ENCODE measurements at places on chromosomes 3 and 15.

DNA sequence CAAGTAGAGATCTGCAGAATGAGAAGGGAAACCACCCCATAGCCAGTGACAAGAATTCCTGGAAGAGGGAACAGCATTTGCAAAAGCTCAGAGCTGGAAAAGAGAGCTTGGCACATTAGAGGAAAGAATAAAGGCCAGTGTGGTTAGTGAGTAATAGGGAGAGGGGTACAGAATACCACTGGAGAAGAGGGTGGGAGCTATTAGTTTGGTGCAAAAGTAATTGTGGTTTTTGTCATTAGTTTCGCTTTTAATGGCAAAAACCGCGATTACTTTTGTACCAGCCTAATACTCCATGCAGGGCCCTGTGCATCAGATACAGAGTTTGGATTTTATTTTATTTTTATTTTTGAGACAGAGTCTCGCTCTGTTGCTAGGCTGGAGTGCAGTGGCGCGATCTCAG lies 9.8 kb downstream of the SLC24A1 start:
- DNase-seq = no peak

DNA sequence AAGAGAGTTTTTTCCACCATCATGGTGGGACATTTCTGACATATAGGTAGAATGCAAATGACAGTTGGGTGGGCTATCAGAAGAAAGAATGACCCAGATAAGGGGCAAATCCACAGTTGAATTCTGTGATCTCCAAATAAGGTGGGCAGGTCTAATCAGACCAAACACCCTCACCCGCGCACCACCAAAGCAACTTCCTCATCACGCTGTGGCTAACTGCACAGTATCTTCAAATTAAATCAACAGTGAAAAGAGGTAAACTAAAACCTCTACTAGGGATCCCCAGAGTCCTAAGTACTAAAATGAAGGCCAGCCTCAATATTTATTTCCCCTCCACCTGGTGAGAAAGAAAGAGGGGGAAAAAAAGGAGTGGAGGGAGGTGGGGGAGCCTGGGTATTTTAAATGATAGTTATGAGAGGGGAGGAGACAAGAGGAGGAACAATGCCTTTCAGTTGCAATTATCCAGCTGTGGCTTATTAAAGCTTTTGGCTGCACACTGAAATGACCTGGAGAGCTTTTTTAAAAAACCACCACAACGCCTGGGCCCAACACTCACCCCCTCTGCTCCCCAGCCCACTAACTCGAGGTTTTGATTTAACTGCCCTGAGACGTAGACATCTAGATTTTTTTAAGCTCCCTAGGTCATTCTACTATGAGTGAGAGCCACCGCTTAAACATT lies 61.0 kb downstream of the LRIG1 start:
- DNase-seq = peak; percentile 45

DNA sequence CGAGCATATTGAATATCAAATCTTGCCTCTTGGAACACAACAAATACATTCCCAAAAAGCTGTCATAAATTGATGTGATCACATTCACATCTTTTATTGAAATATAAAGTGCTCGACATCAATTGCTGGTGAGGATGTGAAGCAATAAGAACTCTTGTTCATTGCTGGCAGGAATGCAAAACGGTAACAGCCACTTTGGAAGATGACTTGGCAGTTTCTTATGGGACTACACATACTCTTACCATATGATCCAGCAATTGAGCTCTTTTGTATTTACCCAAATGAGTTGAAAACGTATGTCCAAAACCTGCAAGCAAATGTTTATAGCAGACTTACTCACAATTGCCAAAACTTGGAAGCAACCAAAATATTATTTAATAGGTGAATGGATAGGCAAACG lies 234.9 kb downstream of the CACNA2D3 start:
- DNase-seq = no peak

DNA sequence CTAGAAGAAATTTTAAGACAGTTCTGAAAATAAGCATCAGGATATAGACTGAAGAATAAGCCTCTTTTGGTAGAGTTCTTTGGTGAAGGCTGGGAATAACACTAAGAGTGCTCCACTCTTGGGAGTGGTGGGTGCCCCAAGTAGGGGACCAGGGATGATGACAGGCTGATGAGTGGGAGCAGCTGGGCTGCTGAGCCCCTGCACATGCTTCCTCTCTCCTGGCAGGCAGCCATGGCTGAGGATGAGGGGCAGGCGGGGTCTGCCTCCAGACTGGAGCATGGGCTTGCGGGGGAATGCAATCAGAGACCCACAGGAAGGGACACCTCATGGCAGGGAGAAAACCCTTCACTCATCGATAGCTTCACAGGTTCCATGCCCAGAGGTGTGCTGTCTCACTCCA lies 72.6 kb upstream of the RORA start:
- no peak for DNase-seq

GRCh38 chr3:157305392-157305791 lies 131.3 kb upstream of the PTX3 start:
- DNase-seq = no peak

DNA sequence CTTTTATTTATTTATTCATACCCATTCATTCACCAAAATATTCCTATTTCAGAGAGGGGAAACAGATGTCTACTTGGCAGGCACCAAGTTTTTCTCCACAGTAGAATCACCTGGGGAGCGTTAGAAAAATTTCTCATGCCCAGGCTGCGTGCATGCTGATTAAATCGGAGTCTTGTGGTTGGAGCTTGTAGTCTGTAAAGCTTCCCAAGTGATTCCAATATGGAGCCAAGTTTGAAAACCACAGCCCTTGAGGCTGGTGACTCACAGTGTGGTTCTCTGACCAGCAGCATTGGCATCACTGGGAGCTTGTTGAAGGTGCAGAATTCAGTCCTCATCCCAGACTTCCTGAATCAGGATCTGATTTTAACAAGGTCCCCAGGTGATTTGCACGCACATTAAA lies 49.7 kb downstream of the PDHB start:
- DNase-seq = no peak

DNA sequence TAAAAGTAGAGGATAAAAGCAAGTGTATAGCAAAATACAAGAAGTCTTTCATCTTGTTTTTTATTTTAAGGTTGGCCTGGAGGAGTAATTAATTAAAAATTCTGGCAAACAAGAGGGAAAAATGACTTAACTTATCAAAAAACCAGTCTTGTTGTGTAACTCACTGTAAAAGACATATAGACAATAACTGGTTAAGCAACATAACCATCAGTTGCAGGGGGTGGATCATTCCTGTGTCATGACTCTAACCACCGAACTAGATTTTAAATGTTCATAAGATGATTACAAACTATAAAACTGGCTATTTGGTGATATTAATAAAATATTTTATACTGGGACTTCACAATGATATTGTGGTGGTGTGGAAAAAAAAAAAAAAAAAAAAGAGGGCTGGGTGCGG lies 130.6 kb downstream of the STAG1 start:
- DNase-seq = no peak

- peak; percentile 30 for DNase-seq
Measured at GRCh38 chr3:150589759-150590158, 13.4 kb upstream of the SELENOT start.

DNA sequence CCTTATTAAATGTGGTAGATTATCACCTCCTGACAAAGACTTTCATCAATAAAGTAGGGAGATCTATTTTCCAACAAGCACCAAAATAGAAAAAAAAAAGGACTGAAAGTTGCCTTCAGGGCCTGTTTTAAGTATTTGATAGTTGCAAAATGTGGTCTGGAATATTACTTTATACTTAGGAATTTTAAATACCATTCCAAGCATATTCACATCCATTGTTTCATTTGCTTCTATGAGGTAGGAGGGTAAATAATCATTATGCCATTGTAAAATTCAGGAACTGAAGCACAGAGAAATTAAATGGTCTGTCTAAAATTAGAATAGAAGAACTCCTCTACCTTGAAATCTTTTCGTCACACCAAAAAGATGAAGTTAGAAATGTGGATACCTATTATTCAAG lies 110.0 kb downstream of the TMCC1 start:
- DNase-seq = no peak

DNA sequence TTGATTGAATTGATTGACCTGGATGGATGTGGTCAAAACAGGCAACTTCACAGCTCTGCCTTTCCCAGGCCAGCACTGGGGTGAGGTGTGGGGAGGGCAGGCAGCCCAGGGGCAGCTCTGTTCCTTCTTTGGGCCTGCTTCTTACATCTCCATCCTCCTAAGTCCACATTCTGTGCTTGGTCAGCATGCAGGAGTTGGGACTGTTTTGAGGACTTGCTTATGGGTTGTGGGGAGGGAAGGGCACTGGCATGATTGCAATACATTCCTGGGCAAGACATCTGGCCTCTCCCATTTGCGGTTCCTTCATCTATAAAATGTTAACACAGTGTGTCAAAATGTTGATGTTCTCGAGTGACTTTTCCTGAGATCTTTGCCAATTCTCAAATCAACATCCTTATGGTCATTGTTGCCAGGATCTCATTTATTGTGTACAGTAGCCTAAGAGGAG lies 84.1 kb downstream of the ST6GAL1 start:
- no peak for DNase-seq

DNA sequence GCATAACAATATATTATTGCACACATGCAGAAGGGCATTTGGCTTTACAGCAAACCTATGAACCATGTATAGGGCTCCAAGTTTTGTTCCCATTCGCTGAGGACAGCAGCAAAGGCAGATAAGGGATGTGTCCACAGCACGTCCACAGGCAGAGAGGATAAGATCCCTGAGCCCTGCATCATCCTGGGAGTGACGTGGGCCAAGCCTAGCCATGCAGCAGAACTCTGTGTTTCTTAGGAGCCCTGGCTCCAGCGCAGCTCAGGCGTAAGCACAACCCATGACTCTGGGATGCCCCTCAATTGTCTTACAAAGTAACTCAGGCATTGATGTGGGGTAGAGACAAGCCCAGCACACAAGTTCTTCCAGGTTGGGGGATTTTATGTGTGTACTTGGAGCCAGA lies 194.3 kb upstream of the CTDSPL start:
- DNase-seq = no peak

- DNase-seq = no peak
Measured at GRCh38 chr15:63979262-63979793, 67.0 kb downstream of the DAPK2 start.

GRCh38 chr3:104561324-104561723 lies 805.4 kb upstream of the ALCAM start:
- DNase-seq = no peak

DNA sequence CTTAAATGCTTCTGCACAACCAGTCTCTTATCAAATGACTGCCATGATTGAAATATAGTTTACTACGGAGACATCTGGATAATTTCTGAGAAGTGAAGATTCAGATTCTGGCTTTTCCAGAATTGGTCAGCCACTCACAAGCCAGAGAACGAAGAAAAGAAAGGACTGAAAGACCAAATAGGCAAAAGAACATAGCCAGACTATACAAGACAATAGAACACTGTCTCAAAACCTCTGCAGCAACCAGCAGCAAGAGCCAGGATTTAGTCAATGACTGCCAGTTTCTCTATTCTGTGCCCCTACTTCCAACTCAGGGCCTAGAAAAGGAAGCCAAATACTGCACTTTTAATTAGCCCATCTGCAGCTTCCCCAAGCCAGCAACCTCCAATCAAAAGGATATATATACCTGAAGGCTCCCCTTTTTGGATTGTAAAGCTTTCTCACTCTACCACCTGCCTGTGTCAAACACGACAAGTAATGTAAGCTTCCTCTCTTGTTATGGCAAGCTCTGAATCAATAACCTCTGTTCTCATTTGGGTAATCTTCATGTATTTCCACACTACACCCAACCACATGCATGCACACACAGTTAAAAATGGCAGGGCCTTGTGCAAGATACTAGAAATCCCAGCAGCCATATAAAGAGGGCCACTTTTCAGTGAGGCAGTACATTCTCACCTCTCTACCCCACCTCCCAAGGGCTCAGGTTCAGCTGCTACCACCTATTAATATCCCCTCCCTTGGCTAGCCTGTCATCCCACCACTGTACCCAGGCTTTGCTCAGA lies 97.1 kb downstream of the ERC2 start:
- no peak for DNase-seq

GRCh38 chr3:145522893-145523651 lies 637.9 kb downstream of the PLOD2 start:
- DNase-seq = no peak

DNA sequence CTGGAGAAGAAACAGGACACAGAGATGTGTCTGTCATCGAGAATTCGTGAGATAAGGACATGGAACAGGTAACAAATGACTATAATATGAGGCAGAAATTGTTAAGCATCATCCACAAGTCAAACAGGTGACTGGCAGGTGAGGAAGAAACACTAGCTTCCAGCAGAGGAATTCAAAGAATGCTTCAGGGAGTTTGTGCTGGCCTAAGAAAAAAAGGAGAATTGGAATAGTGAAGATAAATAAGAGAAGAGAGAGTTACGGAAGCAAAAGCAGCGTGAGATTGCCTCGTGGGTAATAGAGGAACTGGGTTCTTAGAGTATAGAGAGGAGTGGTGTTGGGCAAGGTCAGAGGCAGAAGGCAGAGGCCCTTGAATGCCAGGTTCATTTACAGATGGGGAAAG lies 22.9 kb upstream of the FGF12 start:
- no peak for DNase-seq

DNA sequence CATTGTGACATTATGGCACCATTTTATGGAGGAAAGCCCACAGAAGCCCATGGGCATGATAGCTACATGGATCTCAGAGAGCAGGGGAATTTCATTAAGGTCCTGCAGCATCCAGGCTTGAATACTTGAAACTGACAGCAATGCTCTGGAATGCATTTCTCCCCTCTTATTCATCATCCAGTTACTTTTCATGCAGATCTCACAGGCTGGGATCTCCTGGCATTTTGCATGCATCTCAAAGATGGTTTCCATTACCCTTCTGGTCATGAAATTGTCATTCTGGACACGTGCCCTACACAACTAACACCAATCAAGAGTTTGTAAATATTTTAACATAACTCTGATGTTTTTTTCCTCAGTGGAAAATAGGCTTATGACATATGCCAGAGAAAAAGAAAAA lies 32.4 kb downstream of the VGLL3 start:
- no peak for DNase-seq

DNA sequence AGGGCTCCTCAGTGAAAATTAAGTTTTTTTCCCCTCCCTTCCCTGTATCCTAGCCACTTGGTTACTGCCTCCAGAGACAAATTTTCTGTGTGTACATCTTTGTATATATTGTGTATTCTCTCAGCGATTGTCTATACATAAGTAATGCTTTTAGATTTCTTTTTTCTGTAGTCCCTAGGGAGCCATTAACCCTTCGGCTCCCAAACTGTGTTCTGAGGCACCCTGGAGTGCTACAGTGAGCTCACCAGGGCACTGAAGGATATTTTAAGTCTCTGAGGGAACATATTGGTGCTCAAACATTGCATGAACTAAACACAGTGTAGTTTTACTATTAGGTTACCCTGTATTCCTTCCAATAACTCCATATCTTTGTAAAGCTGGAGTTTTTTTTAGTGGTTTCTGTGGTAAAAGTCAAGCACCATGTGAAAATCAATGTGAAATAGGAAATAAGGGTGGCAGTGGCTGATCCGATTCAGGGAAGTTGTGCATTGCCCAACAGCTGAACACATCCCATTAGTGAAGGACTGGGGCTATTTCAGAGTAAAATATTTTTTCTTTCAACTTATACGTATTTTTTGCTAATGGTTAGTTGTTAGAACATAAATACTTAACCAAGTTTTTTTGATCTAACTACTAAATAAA lies 43.0 kb downstream of the USP13 start:
- no peak for DNase-seq

- no peak for DNase-seq
Measured at GRCh38 chr15:62783303-62783957, 259.1 kb upstream of the TPM1 start.

- peak; percentile 75 for DNase-seq
Measured at GRCh38 chr3:69058180-69058946, 6.2 kb upstream of the TMF1 start.
